ENCODE measurements at places on chromosomes 2 and 18. TPM values are rescaled to one million over a fixed set of nuclear protein-coding genes. Genes with fewer than 3 reads are reported as not detected.

Gene MOCOS
- total RNA-seq = 0.31 TPM

Gene RAX
- total RNA-seq = not detected

Gene DPP10
- total RNA-seq = 2.5 TPM

Gene KIF3C
- 3.8 TPM for total RNA-seq

Gene CAPN10
- total RNA-seq = 24.3 TPM

Gene CFAP221
- total RNA-seq = 3.0 TPM

Gene IL18RAP
- 0.31 TPM for total RNA-seq

Gene CELF4
- total RNA-seq = 0.51 TPM

Gene REG1B
- not detected for total RNA-seq

Gene CERKL
- not detected for total RNA-seq

DNA sequence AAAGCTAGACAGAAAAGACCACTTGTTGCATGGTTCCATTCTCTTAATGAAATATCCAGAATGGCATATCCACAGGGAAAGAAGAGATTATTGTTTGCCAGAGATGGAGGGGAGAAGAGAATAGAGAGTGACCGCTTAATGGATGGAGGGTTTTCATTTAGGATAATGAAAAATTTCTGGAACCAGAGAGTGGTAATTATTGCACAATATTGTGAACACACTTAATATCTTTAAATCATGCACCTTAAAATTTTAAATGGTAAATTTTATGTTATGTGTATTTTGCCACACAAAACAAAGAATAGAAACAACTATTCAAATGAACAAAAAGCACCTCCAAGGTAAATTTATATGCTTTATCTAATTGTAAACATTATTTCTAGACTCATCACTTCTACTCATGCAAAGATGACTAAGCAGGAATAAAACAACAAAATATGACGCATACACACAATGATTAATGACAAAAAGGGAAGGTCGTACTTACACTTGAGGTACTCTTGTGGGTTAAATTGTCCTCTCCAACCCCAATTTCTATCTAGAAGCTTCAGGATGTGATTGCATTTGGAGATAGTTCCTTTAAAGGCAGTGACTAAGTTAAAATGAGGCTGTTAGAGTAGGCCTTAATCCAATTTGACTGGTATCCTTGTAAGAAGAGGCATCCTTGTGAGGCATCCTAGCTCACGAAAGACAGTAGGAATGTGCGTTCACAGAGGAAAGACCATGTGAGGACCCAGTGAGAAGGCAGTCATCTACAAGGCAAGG lies 18.7 kb upstream of the DHRS9 start:
- DNase-seq = no peak

DNA sequence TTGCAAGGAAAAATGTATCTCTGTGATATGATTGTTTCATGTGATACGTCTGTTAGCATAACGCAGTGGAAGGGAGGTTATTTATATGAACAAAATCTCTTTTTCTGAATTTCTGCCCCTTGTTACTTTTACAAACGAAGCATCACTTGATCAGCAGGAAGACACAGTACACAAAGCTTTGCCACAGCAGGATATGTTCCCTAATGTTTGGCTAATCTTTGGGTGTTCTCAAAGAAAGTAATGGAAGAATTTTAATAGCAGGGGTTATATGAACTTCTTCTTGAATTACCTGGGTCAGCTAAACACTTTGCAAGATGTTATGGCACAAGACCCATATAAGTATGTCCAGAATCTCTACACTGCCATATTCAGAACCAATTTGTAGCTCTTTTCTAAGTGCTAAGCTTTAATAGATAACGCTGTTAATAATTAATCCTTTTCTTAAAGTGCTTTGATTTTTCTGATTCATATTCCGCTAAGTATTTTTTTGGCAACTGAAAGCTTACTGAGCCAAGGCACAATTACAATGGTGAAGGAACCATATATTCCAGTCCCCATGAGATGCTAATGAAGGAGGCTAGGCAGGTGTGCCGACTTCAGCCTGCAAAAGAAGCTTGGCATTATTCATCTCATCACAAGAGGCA lies 33.2 kb upstream of the TRIB2 start:
- DNase-seq = no peak

GRCh38 chr2:239381709-239382134 lies 19.1 kb downstream of the HDAC4 start:
- no peak for DNase-seq

- peak; percentile 25 for DNase-seq
Measured at GRCh38 chr18:48193521-48194492, 215.4 kb downstream of the ZBTB7C start.

GRCh38 chr2:228841877-228842276 lies 429.2 kb downstream of the PID1 start:
- DNase-seq = no peak

- DNase-seq = no peak
Measured at GRCh38 chr2:174873471-174873870, 109.2 kb upstream of the CHRNA1 start.

DNA sequence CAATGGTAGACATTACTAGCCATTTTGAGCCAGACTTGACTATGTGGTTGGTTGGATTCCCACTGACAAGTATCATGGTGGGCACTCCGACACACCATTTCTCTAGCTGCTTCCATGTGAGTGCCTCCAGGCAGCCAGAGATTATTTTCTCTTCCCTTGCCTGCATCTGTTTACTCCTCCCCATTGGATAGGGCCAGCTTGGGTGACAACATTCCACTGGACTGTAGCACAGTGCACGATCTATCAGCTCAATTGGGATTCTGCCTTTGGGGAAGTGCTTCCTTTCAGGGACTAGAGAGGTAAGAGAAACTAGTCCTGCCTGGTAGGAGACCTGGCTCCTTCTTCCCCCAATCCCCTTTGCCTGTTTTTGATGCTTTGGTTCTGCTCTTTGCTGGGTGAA lies 49.0 kb upstream of the MAP4K3 start:
- DNase-seq = no peak

- DNase-seq = peak; percentile 58
Measured at GRCh38 chr18:75455249-75456198, 28.0 kb upstream of the SMIM21 start.

DNA sequence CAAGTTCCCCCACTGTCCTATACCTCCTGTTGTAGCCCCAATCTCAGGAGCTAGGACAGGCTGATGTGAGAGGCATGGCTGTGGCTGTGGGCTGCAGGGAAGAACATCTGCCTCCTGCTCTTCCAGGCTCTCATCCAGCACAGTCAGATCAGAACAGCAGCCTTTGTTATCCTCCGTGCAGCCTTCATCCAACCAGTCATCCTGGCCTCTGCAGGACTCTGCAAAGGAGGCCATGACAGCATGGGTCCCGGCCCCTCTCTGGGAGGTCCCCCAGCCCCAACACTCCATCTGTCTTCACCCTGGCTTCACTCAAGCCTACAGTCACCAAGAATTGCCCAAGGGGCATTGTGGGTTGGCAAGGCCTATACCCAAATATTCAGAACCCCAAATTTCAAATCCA lies 223.2 kb upstream of the COPS8 start:
- DNase-seq = no peak

DNA sequence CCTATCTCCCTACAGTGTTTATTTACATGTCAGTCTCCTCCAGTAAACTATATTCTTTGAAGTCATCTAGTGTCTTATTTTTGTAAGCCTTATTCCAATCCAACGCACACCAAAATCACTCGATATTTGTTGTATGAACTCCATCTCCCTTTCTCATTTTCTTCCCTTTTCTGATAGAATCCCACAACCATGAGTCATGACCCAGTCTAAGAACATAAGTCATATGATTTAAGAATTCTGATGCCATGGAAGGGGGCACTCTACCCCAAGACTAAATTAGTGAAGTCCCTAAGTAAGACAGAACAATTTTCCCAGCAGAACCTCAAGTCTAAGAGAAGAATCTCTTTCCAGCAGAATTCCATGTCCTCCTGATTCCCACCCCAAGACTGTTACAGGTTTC lies 5.4 kb downstream of the CHMP3 start:
- no peak for DNase-seq

- DNase-seq = no peak
Measured at GRCh38 chr2:134230885-134231284, 23.0 kb upstream of the MGAT5 start.

All from tongue (tissue), 3 donors.